ENCODE measurements at places on chromosomes 6 and 20.

GRCh38 chr6:47496935-47497579 lies 19.5 kb downstream of the CD2AP start:
- DNase-seq = no peak

GRCh38 chr6:169558774-169559441 lies 142.9 kb downstream of the WDR27 start:
- DNase-seq = no peak

DNA sequence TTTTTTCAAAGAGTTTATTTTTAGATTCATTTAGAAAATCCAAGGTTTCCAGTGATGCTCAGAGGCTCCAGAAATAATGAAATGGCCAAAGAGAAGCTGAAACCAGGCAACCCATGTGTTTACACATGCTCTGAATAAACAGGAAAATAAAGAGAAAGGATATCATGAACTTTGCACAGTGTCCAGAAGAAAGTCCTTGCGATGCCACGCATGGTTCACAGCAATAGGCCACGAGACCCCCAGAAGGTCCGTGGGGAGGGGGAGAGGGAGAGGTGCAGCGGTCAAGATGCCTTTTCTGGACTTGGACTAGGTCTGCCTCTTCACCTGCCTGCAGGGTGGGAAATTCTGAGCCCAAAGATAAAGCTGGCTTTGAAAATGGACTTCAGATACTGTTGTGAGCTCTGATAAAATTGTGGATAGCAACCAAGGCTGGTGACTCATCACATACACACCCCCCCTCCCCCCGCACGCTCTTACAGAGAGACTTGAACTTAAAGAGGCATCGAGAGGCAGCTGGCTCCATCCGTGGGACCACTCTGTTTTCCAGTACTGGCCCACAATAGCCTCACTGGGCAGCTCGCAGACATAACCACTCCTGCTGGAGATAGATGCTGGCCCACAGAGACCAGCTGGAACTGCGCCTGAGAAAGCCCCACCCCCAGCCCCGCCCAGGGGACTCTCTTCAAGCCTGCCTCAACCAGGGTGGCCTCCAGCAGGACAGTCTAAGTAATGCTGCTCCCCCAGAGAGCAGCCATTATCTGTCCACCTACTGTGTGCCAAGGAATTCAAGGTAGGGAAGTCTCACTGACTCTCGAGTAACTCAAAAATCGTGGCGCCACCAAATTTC lies 21.2 kb upstream of the NFATC2 start:
- no peak for DNase-seq

GRCh38 chr6:79230149-79230548 lies 4.3 kb downstream of the HMGN3 start:
- no peak for DNase-seq

- DNase-seq = no peak
Observed at GRCh38 chr20:41052742-41053419, 24.3 kb downstream of the TOP1 start.

DNA sequence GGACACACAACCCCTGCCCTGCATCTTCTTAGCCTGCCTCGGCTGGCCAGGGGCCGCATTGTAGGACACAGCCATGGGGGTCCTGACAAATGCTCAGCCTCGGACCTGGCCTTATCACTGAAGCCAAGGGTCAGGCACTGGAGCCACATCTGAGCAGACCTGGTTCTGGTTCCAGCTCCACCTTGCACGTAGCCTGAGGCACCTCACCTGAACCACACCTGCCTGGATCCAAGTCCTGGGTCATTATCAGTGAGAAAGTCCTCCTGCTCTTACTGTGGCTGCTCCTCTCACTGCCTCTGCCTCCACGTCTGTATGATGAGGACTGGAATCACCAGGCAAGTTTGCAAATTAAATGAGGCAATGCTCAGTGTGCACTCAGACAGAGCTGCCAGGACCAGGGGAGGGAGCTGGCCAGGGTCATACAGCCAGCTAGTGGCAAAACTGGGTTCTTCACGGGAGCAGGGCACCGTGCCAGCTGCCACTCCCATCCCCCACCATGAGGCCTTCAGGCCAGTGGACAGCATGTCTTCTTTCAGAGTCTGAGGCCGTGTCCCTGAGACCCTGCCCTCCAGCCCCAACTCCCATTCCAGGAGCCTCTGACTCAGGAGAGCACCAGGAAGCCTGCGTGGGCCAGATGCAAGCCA lies 40.2 kb downstream of the MRPL14 start:
- peak; percentile 8 for DNase-seq

- DNase-seq = no peak
Observed at GRCh38 chr6:87110636-87111035, 15.7 kb upstream of the CGA start.

DNA sequence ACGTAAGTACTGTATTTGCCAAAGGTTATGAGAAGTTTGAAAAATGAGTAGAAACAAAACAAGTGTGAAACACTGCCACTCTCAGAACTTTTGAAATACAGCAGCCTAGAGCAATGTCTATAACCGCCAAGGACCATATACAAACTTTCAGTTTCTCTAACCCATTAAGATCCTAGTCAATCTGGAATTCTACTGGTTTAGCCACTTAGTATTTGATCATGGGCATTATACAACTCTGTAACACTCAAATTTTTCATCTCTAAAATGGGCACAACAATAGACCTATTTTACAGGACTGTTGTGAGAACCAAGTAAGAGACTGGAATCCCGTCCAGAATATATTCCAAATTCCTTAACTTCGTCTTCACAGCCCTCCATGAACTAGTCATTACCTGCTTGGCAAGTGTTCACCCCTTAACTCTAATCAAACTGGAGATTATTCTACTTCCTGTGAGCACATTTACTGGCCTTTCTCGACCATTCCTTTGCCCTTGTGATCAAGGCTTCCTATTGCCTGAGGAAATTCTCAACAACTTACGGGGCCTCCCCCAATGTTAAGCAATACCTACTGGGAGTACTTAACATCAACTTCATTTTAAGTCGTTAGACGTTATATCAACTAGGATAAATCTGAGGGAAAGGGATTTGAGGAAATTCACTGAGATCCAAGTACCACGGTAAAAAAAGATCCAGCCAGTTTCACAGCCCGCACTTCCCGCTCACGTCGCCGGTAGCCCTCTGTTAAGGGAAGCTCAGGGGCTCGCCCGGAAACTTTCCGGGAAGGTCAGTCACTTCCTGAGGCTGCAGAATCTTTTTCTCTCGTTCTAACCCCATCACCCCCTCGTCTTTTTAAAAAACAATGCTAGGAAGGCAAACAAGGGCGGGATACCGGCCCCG lies 1.1 kb downstream of the EIF2S2 start:
- DNase-seq = no peak

DNA sequence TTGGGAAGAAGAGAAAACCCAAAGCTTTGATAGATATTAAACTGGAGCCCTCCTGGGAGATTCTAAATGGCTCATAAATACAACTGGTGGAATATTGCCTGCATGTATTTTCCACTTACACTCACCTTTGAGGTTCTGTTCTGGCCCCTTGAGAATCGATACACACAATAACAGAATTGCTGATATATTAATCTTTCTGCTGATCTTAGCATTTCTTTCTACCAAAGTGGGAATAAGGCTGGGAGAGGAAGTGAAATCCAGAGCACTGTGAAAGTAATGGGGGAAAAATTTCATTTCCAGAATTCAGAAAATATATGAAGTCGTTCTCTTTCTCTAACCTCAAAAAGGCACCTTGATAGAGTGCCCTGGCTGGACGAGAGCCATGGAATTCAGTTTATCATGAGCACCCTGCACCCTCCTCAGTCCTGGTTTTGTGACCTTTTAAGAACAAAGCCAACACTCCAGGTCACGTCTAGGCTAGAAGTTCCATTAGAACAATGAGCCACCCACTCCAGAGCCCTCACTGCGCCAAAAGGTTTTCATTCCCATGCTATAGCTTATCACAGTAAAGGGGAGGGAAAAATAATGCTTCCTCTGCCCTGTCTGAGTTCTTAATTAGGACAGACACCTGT lies 244.5 kb downstream of the CD83 start:
- no peak for DNase-seq

DNA sequence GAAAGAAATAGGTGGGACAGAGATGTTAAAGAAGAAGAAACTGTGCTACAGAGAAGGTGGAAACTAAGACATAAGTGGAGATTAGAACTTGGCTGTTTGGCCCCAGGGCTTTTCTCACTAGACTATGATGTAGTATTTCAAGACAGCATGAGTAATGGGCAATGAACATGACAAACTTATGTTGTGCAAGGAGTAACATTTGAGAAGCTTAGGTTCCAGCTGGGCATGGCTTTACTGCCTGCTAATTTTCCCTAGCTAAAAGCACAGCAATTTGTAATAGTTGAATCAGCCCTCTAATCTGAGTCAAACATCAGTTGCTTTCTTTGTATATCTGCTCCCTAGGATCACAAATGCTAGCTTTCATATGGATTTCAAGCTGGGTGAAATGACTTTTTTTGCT lies 294.3 kb upstream of the BMP2 start:
- DNase-seq = no peak

GRCh38 chr20:23669327-23669726 lies 19.5 kb downstream of the CST4 start:
- DNase-seq = no peak

- DNase-seq = peak; percentile 20
Observed at GRCh38 chr6:43770372-43771209, 580 bp downstream of the VEGFA start.

GRCh38 chr6:75155631-75156030 lies 50.2 kb downstream of the COL12A1 start:
- DNase-seq = no peak

- DNase-seq = no peak
Observed at GRCh38 chr6:41318261-41318653, 17.2 kb upstream of the NCR2 start.

DNA sequence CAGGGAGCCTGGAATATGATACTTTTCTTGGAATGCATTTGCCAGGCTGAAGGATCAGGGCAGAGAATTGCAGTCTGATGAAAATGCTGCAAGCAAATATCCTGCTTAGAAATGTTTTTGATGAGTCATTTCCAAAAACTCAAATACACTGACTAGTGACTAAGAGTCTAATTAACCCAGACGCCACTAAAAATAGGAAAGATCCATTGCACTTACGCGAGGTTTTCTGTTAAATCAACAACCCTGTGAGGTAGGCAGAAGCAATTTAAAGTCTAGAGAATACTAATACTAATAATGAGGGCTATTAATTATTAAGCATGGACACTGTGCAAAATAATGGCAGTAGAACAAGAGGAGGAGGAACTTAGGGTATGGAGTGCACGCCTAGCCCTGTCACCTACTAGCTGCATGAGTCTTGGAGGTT lies 130.1 kb upstream of the DOK5 start:
- no peak for DNase-seq

DNA sequence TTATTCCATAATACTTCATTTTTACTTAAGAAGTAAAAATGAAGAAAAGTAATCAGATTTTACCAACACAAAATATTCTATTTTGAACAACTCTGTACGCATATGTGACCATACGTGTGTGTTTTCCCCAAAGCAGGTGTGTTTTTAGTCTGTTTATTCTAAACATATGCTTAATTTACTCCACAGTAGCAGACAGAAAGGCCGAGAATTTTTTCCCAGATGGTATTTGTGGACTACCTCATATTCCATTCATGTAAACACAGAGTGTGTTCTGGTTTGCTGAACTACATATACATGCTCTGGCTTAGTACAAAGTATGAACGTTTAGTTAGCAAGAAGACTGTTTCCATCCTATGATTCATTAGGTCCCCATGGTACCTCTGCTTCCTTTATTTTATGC lies 233.3 kb upstream of the RUNX2 start:
- no peak for DNase-seq

DNA sequence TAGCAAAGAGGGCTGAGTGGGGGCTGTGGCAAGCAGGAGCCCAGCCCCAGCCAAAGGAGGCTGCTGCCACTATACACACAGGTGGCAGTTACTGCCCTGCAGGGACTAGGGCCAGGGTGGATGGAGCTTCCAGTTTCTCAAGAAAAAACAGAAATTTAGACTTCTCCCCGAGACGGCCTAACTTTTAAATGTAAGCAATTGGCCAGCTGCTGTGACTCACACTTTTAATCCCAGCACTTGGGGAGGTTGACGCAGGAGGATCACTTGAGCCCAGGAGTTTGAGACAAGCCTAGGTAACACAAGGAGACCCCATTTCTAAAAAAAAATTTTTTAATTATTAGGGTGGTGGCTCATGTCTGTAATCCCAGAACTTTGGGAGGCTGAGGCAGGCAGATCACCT lies 98.2 kb upstream of the NFATC2 start:
- DNase-seq = no peak

GRCh38 chr6:2794171-2794730 lies 29.1 kb downstream of the WRNIP1 start:
- no peak for DNase-seq

- no peak for DNase-seq
Observed at GRCh38 chr6:115666997-115667396, 393.7 kb downstream of the FRK start.

Measured in NCI-H1105 (cell line).